ENCODE measurements at places on chromosomes 6 and 20.

GRCh38 chr20:19589787-19590362, 168.2 kb upstream of the RIN2 start:
- DNase-seq: no peak

- no peak for DNase-seq
These were observed 61.2 kb downstream of the FOXC1 start for GRCh38 chr6:1670711-1671462.

DNA sequence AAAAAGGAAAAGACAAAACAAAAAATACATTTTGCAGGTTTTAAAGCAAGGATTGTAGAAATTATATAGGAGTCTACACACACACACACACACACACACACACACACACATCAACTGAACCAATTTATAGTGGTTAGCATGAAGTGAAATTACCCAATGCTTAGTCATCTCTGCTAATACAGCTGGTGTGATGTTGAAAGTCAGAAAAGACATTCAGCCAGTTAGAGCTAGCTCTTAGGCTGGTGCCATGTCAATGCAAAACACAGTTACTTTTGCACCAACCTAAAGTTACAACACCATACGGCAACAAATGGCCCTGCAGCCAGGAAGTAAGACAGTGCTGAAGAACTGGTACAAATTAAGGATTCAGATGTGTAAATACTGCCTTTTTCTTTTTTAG, 15.2 kb downstream of the FAM210B start:
- no peak for DNase-seq

- DNase-seq: no peak
These were observed 115.2 kb upstream of the HMGCLL1 start for GRCh38 chr6:55694148-55694547.

- DNase-seq: no peak
These were observed 156.9 kb downstream of the CDKAL1 start for GRCh38 chr6:20691185-20691584.

DNA sequence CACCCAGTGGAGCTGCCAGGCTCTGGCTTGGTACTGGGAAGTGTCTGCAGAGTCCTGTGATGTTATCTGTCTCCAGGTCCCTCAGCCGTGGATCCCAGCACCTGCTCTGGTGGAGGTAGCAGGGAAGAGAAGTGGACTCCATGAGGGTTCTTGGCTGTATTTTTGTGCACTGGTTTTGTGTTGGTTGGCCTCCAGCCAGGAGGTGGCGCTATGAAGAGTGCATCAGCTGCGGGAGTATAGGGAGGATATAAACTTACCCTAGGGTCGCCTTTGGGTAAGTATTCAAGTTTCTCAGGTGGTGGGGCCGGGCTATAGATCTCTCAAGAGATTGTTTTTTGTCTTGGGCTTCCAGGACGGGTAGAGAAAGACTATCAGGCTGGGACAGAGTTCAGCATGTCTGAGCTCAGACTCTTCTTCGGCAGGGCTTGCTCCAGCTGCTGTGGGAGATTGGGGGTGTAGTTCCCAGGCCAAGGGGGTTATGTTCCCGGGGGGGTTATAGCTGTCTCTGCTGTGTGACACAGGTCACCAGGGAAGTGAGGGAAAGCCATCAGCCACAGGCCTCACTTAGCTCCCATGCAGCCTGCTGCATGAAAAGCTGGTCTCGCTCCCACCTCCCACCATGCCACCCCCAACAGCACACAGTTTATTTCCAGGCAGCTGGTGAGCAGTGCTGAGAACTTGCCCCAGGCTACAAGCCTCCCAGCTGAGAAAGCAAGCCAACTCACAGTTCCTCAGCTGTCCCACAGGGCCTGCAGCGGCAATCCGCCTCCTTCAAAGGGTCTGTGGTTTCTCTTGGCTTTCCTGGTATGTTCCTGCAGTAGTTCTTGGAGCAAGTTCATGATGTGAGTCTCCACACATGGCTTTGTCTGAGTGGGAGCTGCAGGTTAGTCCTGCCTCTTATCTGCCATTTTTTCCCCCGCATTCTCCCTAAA, 115.7 kb downstream of the AIG1 start:
- DNase-seq: no peak
